Right lobe of liver (tissue), 6 donors: ENCODE measurements at places on chromosomes 11 and 22.

DNA sequence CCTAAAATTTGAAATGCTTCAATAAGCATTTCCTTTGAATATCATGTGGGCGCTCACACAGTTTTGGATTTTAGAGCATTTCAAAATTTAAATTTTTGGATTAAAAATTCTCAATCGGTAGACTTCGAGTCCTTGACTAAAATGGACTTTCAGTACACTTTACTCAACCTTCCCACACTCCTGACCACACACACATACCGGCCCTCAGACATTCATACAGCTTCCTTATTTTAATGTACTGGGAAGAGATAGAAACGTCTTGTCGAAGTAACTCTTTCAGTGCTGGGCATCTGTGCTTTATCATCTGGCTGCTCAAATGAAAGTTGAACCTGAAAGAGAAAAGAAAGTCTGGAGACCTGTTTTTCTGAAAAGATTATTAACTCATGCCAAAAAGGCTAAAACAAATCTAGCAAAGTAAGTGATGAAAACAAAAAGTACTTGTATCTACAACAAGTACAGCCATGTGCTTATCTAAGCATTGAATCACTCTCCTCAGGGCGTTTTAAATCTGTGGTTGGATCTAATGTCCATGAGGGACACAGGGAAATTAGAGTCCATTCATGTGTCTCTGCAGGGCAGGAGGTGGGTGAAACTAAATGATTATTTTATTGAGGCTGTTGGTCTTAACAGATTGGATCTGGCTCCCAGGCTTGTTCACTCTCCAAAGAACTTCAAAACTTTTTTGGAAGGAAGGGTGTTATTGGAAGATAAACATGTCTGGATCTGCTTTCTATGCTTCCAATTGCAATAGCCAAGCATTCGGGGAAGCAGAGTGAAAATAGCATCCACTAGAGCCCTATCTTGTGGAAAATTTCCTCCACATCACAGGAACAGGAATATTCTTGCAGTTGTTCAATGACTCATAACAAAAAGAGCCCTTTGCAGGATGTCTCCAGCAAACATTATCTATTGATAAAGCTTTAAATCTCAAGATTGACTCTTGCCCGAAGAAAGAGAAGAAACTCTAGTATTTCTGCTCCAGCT is 47.0 kb downstream of the CARD18 start:
- no peak for DNase-seq
- H3K4me1 ChIP-seq = no peaks in the 10 kb centered on the region
- H3K27ac ChIP-seq = no peak overlapping the region
- H3K36me3 ChIP-seq = no peaks in the 10 kb centered on the region

GRCh38 chr11:128904656-128905344 is 13.6 kb downstream of the KCNJ5 start:
- peaks cover 5% of the 10 kb centered on the region for H3K4me1 ChIP-seq
- H3K27ac ChIP-seq = no peak overlapping the region
- peak overlapping the region; percentile 39 for H3K4me3 ChIP-seq
- H3K27me3 ChIP-seq = no peaks in the 10 kb centered on the region
- H3K36me3 ChIP-seq = no peaks in the 10 kb centered on the region

- no peaks in the 10 kb centered on the region for H3K36me3 ChIP-seq
- H3K4me1 ChIP-seq = no peaks in the 10 kb centered on the region
- no peak for DNase-seq
- H3K27ac ChIP-seq = no peak overlapping the region
These were observed 1.9 kb downstream of the ANKRD54 start for GRCh38 chr22:37842015-37842793.

DNA sequence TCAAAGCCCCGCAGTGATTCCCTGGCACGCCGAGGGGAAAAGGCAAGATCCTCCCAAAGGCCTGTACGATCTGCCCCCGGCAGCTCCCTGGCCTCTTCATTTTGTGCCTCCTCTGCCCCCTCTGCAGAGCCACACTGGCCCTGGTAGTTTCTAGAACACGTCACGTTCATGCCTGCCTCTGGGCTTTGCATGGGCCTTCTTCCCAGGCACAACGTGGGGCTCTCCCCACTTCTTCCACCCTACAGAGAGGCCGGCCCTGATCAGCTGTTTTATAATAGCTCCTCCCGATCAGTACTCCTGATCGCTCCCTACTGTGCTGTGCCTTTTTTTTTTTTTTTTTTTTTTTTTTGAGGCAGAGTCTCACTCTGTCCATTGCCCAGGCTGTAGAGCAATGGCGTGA is 78.4 kb downstream of the PTPRJ start:
- peaks cover 4% of the 10 kb centered on the region for H3K4me1 ChIP-seq
- H3K27ac ChIP-seq = peak overlapping the region; percentile 80
- no peak overlapping the region for H3K4me3 ChIP-seq
- no peak for DNase-seq
- H3K27me3 ChIP-seq = no peaks in the 10 kb centered on the region

- H3K4me1 ChIP-seq = no peaks in the 10 kb centered on the region
- H3K4me3 ChIP-seq = peak overlapping the region; percentile 86
- DNase-seq = no peak
These were observed 159.9 kb upstream of the GRK3 start for GRCh38 chr22:25404556-25404927.

DNA sequence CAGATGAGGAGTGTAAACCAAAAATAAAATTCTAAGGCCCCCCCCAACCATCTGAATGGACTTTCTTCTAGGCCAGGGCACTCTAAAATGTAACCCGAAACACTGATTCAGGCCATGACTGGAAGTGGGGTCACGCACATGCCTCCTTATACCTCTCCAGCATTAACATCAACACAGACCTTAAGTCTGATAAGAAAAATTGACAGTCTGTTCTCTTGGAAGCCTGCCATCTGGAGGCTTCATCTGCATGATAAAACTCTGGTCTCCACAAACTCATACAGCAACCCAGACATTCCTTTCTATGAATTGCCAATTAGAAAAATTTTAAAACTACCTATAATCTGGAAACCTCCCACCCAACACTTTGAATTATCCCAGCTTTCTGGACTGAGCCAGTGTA is 3.9 kb upstream of the SERGEF start:
- H3K27me3 ChIP-seq = no peaks in the 10 kb centered on the region
- no peak overlapping the region for H3K27ac ChIP-seq
- DNase-seq = no peak
- H3K36me3 ChIP-seq = no peaks in the 10 kb centered on the region

GRCh38 chr11:102783720-102784119 is 3.3 kb upstream of the MMP10 start:
- no peaks in the 10 kb centered on the region for H3K27me3 ChIP-seq
- H3K4me3 ChIP-seq = no peak overlapping the region
- H3K4me1 ChIP-seq = no peaks in the 10 kb centered on the region

DNA sequence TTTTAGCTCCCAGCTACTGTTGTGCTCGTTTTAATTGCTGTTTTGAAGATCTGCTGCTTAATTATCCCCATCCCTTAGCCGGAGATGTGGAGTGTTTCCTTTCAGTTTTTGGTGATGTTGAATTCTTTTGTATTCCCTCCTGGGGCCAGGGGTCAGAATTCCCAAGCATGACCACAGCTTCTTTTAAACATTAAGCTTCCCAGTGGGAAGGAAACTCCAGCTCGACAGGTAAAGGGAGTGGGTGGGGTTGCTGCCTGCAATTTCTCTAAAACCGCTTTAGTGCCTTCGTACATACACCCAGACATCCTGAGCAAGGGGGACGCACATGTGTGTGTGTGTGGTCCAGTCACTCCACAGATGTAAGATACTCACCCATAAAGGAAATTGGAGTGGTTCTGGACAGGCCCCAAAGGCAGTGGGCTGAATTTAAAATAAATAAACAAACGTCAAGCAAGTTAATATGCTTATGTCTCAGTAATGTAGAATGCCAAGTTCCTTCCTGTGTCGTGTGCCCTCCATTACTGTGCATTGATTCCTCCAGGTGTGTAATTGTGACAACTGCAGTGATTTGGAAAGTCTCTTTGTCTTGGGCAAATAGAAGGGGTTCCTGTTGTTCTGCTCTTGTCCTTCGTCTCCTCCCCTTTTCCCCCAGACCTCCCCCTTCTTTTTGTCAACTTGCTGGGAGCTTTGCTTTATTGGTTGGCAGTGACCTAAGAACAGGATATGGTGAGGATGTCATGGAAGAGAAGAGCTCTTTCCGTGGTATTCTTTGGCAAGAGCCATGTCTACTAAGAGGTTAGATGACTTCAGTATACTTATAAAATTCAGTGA is 19.2 kb upstream of the ADSL start:
- no peaks in the 10 kb centered on the region for H3K4me1 ChIP-seq

DNA sequence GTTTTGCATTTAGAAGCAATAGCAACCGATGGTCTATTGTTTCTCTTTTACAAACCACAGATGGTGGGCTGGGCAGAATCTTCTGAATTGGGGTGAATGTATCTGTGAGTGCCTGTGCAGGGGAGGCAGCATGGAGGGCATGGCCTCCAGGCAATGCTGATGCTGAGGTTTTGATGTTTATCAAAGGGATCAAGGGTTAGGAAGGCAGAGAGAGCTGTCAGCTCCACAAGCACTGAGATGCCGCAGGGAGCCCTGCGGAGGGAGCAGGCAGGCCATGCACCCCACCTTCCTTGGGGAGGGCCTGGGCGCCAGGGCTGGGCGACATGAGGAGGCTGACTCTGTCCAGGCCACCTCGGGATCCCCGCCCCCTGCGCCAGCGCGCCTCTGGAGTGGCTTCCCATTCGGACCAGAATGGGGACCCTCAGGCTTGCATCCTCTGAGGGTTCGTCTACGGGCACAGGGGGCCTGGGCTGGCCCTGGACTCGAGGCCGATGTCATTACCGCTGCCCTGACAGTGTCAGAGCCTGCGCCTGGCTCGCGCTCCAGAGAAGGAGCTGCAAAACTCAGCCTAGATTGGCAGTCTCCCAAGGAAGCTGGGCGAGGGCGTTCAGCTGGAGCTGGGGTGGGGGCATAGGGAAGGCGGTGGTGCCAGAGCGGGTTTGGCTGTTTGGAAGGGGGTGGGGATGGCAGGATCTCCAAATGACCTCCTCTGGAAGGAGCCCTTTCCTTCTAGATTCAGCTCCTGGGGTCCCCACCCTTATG is 13.9 kb upstream of the TH start:
- H3K27ac ChIP-seq = no peak overlapping the region
- H3K4me3 ChIP-seq = no peak overlapping the region
- no peaks in the 10 kb centered on the region for H3K4me1 ChIP-seq
- H3K27me3 ChIP-seq = no peaks in the 10 kb centered on the region
- no peaks in the 10 kb centered on the region for H3K36me3 ChIP-seq

- H3K4me3 ChIP-seq = no peak overlapping the region
- H3K36me3 ChIP-seq = no peaks in the 10 kb centered on the region
- DNase-seq = no peak
- H3K4me1 ChIP-seq = no peaks in the 10 kb centered on the region
These were observed 45.5 kb downstream of the ADM start for GRCh38 chr11:10350334-10350733.

DNA sequence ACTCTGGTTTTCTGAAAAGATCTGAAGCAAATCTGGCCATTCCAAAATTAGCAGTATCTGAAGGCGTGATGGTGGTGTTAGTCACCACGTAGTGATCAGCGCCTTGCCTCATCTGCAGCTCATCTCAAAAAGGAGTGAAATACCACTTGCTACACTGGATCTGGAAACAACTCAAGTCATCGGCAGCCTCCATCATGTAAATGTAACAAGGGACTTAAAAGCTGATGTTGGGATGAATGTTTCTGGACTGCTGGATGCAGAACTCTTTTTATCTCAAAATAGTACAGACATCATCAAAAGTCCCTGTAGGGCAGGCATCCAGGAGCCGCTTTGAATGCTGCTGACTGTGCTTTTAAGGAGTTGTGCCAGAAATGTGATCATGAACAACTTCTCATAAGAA is 14.1 kb upstream of the APLP2 start:
- H3K36me3 ChIP-seq = no peaks in the 10 kb centered on the region
- no peak overlapping the region for H3K4me3 ChIP-seq
- H3K4me1 ChIP-seq = no peaks in the 10 kb centered on the region

- H3K4me3 ChIP-seq = no peak overlapping the region
- H3K27ac ChIP-seq = no peak overlapping the region
- peak; percentile 67 for DNase-seq
- no peaks in the 10 kb centered on the region for H3K4me1 ChIP-seq
These were observed 26.4 kb downstream of the KCTD17 start for GRCh38 chr22:37077802-37078448.

- H3K27me3 ChIP-seq = no peaks in the 10 kb centered on the region
- H3K36me3 ChIP-seq = peaks cover 11% of the 10 kb centered on the region
- no peak overlapping the region for H3K4me3 ChIP-seq
- no peaks in the 10 kb centered on the region for H3K4me1 ChIP-seq
- peak; percentile 19 for DNase-seq
These were observed 22.4 kb upstream of the ARHGAP8 start for GRCh38 chr22:44730022-44730393.

DNA sequence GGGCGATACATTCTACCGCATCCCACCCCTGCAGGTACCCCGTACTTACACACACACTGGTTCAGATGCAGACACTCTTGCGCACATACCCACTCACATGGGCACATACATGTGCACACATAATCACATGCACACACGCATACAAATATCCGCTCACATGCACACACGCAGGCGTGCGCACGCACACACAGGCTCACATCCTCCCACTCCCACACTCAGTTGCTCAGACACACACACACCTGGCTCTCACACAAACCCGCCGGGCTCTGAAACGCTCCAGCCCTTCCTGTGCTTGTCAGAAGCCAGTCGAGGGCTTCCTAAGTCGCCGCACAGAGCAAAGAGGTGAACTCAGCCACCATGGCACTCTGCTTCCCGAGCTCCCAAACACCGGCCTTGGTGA is 164.5 kb downstream of the CRYBB2 start:
- H3K4me3 ChIP-seq = no peak overlapping the region
- DNase-seq = no peak
- peaks cover 12% of the 10 kb centered on the region for H3K36me3 ChIP-seq
- H3K4me1 ChIP-seq = no peaks in the 10 kb centered on the region
- H3K27me3 ChIP-seq = no peaks in the 10 kb centered on the region

DNA sequence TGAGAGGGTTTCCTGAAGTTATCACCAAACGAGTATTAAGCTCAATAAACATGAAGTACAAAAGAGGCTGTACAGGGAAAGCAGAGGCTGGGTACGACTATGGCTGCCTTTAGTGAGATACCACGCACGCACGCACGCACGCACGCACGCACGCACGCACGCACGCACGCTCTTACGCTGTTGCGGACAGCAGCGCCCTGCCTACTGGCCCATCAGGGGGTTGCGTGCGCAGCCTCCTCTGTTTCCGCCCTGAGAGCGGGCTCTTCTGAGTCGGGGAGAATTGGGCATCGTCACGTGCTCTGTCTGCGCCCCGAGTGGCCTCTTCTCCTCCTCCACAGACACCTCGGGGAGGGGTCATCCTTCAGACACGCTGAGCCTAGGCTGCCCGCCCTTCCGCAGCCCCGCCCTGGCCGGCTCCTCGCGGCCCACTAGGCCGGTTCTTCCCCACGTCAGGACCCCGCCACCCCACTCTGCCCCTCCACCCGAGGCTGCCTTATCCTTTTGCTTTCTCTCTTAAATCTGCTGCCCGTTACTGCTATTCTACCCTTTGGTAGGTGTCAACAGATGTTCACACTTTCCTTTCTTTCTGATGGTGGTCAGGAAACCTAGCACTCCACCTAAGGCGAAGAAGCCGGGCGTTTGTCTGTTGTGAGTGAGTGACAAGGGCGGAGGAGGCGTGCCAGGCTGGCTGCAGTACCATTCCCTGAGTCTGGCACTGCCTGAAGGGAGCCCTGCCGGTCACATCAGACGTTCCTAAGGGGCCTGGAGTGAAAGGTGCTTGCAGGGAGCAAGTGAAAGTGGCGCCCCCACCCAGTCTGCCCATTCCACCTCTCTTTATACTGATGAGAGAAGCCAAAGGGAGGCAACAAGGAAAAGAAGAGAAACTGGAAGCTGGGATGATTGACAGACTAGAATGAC is 300.4 kb upstream of the B3GAT1 start:
- H3K4me1 ChIP-seq = no peaks in the 10 kb centered on the region
- no peak for DNase-seq
- H3K27me3 ChIP-seq = no peaks in the 10 kb centered on the region
- no peak overlapping the region for H3K4me3 ChIP-seq
- H3K36me3 ChIP-seq = no peaks in the 10 kb centered on the region
- H3K27ac ChIP-seq = no peak overlapping the region
